ENCODE measurements at places on chromosomes 16 and 17. TPM values are rescaled to one million over a fixed set of nuclear protein-coding genes. Genes with fewer than 3 reads are reported as not detected.

DNA sequence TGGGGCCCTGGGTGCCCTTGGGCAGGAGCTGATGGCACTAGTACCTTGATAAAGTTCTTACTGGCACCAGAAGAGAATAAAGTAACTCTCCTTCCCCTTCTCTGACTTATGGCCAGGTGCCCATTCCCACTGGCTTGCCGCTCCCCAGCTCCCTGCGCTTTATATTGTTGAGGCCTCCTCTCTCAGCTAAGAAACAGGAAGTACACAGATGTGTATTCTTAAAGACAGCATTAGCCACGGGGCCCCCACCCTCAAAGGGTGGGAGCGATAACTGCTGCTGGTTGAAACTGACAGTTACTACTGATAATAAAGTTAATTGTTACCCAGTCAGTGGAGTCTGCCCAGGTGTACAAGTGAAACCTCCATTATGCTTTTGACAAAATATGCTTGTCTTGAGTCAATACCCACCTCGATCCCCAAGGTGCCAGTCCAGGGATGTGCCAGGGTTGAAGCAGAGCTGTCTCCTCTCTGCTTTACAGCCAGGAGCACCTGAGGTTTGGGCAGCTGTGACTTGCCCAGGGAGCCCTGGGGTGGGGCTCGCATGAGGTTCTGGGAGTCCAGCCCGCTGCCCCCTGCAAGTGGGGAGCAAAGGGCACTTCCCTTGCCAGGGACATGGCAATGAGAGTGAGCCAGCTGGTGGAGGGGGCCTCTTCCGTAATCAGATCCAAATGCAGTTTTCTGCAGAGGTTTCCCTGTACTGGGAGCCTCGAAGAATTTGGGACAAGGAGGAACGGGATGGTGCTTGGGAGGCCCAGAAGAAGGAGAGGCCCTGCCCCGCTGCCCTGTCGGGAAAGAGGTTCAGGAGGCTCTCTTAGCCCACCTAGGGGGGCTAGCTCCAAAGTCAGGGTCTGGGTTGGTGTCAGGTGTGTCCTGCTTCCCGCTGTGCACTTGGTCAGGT is 5.4 kb upstream of the CLDN9 start:
- DNase-seq, result no peak

GRCh38 chr17:47620503-47621245 is 29.0 kb upstream of the KPNB1 start:
- no peak for DNase-seq

Gene SP2
- 18.6 TPM for total RNA-seq

Gene POLG2
- 20.3 TPM for total RNA-seq

Gene SPATA33
- total RNA-seq, result 11.4 TPM
